Anterior cingulate cortex (tissue), 58 donors: ENCODE measurements at places on chromosomes 11 and 22.

- no peak for DNase-seq
Observed at GRCh38 chr11:795634-796564, 2.2 kb downstream of the SLC25A22 start.

- no peak for DNase-seq
Observed at GRCh38 chr11:14422052-14422813, 63.2 kb upstream of the RRAS2 start.

DNA sequence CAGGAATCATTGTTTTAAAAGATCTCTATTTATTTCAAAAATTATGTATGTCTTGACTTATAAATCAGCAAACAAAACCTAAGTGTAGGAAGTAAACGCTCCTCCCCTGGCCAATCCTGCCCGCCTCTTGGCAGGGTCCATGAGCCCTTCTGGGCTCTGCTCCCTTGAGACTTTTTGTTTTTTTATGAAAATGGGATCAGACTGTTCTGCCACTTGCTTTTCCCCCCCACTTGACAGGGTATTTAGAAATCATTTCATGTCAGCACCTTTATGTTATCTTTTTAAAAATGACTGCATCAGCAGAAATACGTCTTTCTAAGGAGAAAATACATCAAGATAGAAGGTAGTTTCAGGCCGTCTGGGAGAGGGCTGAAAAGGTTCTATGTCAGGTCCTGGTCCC is 35.6 kb downstream of the FBLN1 start:
- DNase-seq: peak; percentile 52

DNA sequence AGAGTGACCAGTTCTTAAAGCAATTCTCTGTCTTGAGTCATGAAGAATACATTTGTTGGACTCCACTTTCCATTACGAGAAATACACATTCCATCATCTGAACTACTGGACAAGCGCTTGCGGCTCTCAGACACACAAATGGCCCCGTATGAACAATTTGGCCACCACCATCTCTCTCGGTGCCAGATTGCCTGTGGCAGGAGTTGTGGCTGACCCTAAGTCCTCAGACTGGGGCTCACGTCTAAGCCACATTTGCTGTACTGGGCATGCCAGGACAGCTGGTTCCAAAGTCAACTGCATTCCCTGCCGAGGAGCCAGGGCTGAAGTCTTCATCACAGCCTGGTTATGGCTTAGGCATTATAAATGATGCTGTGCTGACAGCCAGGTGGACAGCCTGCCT is 227.5 kb downstream of the MIAT start:
- no peak for DNase-seq

DNA sequence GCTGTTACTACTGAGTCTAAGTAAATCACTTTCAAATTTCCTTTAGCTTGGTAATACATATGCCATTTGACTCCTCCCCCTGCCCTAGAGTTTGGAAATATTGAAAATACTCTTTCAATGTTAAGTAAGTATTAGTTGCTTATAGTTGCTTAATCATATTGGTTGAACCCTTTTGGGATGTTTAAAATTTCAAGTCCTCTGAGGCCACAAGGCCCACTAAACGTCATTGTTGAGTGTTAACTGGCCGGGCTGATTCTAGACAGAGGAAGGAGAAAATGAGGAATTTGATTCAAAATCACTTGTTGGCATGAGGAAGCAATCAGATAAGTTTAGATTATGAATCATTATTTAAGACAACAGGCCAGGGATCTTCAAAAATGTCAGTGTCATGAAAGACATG is 8.5 kb downstream of the NAV2 start:
- DNase-seq: no peak

GRCh38 chr11:115158053-115158452 is 346.2 kb downstream of the CADM1 start:
- DNase-seq: no peak

- DNase-seq: no peak
Observed at GRCh38 chr11:99352642-99353041, 331.9 kb downstream of the CNTN5 start.

GRCh38 chr11:5288108-5288905 is 13.4 kb downstream of the OR51B4 start:
- no peak for DNase-seq

- DNase-seq: no peak
Observed at GRCh38 chr11:68066742-68067141, 27.9 kb downstream of the TCIRG1 start.

- no peak for DNase-seq
Observed at GRCh38 chr11:117980280-117980679, 5.9 kb upstream of the IL10RA start.

DNA sequence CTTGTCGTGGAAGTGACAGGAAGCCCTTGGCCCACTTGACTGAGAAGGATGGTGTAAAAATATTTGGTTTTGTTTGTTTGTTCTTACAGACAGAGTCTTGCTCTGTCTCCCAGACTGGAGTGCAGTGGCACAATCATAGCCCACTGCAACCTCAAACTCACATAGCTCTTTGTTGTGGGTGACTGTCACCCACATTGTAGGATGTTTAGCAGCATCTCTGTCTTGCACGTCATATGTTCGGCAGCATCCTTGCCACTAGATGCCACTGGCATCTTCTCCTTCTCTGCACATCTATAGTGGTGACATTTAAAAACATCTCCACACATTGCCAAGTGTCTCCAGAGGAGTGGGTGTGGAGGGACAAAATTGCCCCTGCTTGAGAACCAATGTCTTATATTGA is 56.8 kb downstream of the PRR5L start:
- no peak for DNase-seq

GRCh38 chr11:65121447-65121864 is 478 bp downstream of the FAU start:
- DNase-seq: no peak

- no peak for DNase-seq
Observed at GRCh38 chr11:114259551-114259983, 36.6 kb upstream of the NNMT start.

DNA sequence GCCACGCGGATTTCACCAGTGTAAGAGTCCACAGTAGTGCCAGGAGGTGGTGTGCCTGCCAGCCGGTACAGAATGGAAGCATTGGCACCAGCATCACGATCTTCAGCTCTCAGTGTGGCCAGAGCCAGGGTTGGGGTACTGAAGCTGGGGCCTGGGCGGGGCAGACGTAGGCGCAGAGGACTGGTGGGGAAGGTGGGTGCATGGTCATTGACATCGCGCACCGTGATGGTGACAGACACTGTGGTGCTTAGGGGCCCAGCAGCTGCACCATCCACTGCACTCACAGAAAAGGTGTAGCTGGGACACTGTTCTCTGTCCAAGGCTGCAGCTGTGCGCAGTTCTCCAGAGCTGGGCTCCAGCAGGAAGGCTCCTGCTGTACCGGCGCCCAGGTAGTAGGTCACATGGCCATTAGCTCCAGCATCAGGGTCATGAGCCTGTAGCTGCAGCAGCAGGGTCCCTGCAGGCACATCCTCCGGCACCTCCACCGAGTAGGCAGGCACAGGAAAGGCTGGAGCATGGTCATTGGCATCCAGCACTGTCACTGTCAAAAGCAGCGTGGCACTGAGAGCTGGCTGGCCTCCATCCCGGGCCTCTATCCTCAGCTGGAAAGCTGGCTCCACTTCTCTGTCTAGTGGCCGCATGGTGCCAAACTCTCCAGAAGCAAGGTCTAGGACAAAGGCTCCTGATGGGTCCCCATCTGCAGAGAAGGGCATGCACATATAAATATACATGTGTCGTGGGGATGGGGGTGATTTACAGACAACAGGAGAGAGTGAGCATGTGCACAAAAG is 7.9 kb upstream of the TPP1 start:
- peak; percentile 42 for DNase-seq

GRCh38 chr11:33830903-33831648 is 56.8 kb upstream of the FBXO3 start:
- DNase-seq: no peak

DNA sequence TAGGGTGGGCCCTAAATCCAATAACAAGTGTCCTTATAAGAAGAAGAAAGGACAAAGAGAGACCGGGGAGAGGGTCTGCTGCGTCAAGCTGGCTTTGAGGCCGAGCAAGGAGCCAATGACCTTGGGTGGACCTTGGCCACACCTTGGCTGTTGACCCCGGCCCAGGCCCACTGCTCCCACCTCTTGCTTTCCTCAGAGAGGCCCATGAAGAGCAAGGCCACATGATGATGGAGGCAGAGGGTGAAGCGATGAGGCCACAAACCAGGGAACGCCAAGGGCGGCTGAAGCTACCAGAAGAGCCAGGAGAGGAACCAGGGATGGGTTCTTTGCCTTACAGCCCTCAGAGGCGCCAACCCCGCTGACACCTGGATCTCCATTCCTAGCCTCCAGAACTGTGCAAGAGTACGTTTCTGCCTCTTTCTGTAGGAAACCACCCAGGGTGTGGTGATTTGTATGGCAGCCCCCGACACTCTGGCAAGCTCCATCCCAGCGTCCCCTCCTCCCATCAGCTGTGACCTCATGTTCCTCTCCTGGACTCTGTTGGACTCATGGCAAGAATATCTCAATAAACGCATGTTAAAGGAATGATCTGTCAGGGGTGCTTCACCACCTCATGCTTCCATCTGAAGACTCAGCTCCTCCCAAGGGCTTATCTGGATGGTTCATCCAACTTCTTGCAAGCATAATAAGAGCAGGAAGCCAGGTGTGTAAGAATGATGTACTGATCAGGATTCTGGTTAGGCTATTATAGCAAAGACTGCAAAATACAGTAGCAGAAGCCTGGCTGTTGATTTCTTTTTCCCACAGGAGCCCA is 41.6 kb upstream of the LINC01488 start:
- DNase-seq: no peak

DNA sequence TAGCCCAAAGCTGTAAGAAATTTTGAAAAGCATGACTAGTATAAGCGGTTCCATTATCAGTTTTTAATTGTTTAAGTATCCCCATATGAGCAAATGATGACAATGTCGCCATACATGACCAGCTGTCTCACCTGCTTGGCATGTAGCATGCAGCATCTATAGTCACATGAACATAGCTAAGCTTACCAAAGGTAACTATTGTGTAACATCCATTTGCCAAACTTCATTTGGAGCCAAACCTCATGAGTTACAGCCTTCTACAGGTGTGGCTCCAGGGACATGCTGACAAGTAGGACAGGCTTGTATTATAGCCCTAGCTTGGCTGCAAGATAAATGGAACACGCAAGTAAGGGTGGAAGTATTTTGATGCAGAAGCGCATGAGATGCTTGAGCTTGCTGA is 30.4 kb downstream of the OR10A6 start:
- no peak for DNase-seq

DNA sequence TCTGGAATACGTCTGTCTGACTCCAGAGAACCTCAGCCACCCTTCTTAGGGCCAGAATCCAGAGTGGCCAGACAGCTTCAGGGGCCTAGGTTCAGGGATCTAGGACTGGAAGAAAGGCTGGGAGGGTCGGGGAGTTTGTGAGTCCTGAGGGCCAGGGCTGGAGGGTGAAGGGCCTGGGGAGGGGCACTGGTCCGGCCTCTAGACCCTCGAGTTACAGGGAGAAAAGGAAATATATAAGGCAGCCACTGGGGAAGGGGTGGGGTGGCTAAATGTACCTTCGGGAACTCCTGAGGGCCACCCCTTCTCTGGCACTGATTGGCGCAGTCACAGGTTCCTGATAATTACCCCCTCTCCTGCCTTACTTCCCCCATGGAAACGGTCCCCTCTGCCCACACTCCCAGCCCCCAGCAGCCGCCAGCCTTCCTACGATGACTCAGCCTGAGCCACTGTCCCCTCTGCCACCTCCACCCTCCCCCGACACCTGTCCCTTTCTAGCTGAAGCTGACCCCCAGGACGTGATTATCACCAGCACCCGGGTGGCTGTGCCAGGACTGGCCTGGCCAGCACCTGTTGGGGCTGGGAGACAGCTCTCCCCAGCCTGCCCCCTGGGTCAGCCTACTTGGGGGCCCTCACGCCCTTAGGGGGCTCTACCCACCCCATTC is 26.4 kb downstream of the MB start:
- DNase-seq: no peak

- no peak for DNase-seq
Observed at GRCh38 chr11:124841840-124842239, 23.4 kb upstream of the ROBO3 start.

GRCh38 chr11:29173660-29174062 is 843.2 kb downstream of the KCNA4 start:
- DNase-seq: no peak

- DNase-seq: no peak
Observed at GRCh38 chr11:20207781-20208621, 47.7 kb upstream of the DBX1 start.

DNA sequence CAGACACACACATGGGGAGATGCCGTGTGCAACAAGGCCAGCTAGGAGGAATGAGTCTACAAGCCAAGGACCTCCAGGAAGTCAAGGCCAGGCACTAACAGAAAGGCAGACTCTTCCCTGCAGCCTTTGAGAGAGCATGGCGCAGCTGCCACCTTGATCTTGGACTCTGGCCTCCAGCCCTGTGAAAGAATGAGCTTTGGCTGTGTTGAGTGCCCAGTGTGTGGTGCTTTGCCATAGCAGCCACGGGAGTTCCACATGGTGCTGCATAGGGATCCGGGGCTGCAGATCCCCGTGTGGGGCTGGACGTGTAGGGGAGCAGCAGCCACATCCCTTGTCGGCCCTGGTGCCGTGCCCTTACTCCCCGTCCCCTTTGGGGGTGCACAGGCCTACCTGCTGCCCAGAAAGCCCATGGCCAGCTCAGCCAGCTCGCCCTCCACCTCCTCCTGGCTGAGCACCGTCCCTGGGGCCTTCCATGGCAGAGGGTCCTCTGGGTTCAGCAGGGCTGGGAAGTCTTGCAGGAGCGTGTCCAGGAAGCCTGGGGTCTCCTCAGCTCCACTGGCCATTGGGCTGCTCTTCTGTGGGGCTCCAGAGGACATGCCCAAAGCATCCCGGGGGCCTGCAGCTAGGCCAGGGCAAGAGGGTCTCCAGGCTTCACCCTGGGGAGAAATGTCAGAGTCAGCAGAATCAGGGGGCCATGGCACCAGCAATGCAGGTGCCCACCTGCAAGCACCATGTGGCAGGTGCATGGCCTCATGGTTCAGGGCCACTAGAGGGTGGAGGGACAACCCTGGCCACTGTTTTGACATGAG is 7.0 kb downstream of the PPM1F start:
- no peak for DNase-seq
